ENCODE measurements at places on chromosomes 4 and X. TPM values are rescaled to one million over a fixed set of nuclear protein-coding genes. Genes with fewer than 3 reads are reported as not detected.

SASH3 gene
- total RNA-seq = 0.05 TPM

ADGRG4 gene
- not detected for total RNA-seq

MAGED2 gene
- total RNA-seq = 168 TPM

CDS1 gene
- total RNA-seq = 1.6 TPM

SEL1L3 gene
- 37.6 TPM for total RNA-seq

KLB gene
- total RNA-seq = not detected

PDCL2 gene
- total RNA-seq = not detected
